SK-N-SH (cell line): ENCODE measurements at places on chromosomes 2 and 18.

DNA sequence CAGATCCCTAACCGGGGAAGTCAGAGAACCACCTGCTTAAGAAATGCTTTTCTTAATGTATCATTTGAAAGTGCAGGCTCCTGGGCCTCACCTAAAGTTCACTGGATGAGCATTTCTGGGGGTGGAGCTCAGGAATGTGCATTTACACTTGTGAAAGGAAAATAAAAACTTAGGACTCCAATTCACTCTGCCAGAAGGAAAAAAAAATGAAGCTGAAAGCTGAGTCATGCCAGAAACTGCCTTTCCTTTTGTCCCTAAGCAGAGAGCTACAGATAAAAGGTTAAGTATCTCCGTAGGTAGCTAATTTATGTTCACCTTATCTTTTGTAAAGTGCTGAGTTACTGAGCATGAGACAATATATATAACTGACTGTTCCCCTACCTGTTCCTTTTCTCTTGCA lies 229.5 kb upstream of the MEX3C start:
- no peak for DNase-seq

GRCh38 chr2:27018142-27018541 lies 14.6 kb upstream of the TMEM214 start:
- no peak for DNase-seq

DNA sequence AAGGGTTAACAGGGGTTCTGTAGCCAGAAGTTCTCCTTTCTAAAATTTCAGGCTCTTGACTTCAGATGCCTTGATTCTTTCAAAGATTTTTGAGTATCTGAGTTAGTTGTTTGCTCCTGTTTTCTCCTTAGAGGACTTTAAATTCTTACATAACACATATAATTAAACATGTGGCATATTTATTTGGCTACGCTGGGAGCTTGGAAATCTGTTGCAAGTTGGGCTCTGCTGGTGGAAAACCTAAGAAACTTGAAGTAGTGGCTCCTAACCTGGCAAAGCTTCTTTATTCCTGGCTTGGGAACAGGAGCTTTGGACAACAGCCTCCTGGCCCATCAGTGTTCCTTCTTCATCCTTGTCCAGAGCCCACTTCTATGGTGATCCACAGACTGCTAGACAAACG lies 72.6 kb downstream of the VIT start:
- no peak for DNase-seq

GRCh38 chr2:120429586-120430500 lies 83.9 kb downstream of the INHBB start:
- no peak for DNase-seq

GRCh38 chr2:237194081-237194480 lies 108.4 kb downstream of the COPS8 start:
- no peak for DNase-seq

GRCh38 chr2:147177071-147177857 lies 667.6 kb upstream of the ACVR2A start:
- DNase-seq = no peak

DNA sequence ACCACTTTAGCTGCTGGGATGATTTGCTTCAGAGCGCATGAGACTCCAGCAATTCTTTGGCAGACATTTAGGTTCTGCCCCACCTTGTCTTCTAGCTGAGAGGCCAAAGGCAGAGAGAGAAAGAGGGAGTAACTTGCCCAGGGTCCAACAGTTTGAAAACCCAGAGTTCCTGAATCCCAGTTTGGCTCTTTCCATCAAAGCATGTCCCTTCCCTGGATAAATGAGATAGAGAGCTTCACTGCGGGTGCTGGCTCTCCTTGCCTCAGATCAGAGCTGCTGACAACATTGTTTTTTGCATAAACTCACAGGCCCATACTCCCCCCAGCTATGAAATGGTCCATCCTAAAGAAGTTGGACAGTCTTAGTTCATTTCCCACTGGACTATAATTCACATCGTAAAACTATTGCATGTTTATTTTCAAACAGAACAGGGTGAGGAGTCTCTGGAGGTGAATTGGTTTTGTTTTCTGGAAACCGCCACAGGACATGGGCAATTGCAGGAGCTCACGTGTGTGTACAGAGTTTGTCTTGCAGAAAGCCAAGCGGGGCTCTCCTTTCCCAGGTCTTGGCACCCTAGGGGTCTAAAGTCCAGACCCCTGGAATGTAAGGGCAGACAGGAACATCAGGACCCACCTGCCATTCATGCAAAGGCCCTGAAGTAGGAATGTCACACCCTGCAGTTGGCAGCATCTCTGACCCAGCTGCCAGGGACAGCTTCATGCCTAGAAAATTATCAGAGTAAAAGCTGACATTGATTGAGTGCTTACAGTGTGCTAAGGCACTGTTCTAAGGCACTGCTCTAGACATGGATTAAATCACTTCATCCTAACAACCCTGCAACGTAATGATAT lies 25.0 kb upstream of the SLC14A2 start:
- DNase-seq = no peak

GRCh38 chr18:68740966-68741365 lies 26.1 kb upstream of the TMX3 start:
- DNase-seq = no peak

DNA sequence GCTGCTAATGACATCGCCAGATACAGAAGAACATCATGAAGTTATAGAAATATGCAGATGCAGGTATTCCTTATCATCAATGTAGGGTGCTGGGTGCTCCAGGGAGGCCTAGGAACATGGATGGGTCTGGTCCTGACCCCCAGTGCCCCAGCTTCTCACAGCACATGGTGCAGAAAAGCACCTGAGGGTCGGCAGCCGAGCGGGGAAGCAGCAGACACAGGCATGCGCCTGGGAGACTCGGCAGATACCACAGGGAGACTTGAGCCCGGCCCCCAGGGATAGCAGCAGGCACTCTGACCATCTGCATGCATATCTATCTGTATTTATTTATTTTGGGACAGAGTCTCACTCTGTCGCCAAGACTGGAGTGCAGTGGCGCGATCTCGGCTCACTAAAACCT lies 43.2 kb downstream of the TMEM18 start:
- DNase-seq = no peak

DNA sequence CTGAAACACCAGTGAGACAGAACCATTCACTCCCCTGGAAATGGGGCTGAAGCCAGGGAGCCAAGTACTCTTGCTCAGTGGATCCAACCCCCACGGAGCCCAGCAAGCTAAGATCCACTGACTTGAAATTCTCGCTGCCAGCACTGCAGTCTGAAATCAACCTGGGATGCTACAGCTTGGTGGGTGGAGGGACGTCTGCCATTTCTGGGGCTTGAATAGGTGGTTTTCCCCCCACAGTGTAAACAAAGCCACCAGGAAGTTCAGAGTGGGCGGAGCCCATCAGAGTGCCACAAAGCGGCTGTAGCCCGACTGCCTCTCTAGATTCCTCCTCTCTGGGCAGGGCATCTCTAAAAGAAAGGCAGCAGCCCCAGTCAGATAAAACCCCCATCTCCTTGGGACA lies 292.8 kb downstream of the LNPK start:
- no peak for DNase-seq

DNA sequence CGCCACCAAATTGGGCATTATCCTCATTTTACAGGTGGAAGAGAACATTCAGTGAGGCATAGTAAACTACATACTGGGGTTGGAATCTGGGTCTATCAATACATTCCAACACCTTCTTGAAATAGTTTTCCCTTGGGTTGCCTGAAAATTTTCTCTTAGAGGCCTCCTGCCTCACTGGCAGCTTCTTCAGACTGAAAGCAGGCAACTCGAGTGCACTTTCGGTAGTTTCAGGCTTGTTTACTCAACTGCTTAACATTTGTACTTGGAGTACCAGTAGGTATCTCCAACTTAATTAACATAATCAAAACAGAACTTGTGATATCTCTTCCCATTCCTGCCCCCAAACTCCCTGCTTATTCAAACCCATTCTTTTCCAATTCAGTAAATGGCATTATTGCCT lies 36.2 kb upstream of the C2orf74 start:
- DNase-seq = no peak

DNA sequence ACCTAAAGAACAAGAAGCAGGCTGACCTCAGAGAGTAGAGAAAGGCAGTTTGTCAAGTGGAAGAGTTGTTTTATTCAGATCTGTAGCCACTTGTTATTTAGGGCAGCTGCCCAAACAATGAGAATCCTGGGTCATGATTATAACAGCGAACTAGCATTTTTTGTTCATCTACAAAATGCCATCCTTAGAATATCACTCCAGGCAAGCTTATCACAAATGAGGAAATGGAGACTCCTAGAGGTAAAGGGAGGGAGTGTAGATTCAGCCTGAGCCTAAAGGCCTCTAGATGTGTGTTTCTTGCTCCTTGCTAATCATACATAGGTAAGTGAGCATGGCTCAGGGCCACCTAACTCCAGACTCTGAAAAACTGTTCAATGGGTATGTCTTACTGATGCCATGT lies 126.1 kb downstream of the HNMT start:
- peak; percentile 34 for DNase-seq

DNA sequence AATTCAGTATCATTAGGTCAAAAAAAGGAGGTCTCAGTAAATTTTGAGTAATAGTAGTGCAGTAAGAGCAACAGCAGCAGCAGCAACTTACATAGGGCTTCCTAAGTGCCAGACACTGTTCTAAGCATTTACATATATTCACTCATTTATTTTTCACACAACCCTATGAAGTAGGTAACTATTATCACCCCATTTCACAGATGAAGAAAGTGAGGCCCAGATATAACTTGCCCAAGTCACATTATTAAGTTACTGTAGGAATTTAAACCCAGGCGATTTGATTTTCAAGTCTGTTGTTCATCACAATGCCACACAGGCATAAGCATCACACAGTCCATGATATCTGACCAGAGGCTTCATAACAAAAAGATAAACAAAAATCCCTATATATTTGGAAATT lies 90.2 kb upstream of the DTNB start:
- no peak for DNase-seq

DNA sequence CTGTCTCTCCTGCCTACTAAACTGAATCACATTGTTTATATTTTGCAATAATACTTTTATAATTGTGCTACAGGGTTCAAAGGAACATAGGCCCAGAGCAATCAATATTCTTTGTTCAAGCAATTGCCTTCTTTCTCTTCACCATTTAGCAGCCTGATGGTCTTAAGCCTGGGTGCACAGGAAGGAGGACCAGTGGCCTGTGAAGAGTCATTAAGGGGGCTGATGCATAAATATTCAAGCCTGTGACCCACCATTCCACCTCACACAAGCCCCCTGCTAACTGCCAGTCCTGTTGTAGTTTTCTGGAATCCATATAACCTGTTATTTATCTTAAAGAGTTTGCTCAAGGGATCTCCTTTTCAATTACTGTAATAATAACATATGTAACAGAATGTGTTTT lies 56.0 kb downstream of the ABCA12 start:
- no peak for DNase-seq

GRCh38 chr2:199716807-199717586 lies 134.0 kb downstream of the FTCDNL1 start:
- no peak for DNase-seq

GRCh38 chr2:127437781-127438726 lies 19.8 kb downstream of the PROC start:
- no peak for DNase-seq

- peak; percentile 35 for DNase-seq
These were observed 206.0 kb downstream of the AGPS start for GRCh38 chr2:177598326-177599138.

- no peak for DNase-seq
These were observed 21.1 kb upstream of the RALBP1 start for GRCh38 chr18:9454061-9454703.

GRCh38 chr2:207163053-207163755 lies 2.5 kb downstream of the KLF7 start:
- DNase-seq = no peak

GRCh38 chr2:46544581-46544980 lies 65.2 kb downstream of the TMEM247 start:
- no peak for DNase-seq

DNA sequence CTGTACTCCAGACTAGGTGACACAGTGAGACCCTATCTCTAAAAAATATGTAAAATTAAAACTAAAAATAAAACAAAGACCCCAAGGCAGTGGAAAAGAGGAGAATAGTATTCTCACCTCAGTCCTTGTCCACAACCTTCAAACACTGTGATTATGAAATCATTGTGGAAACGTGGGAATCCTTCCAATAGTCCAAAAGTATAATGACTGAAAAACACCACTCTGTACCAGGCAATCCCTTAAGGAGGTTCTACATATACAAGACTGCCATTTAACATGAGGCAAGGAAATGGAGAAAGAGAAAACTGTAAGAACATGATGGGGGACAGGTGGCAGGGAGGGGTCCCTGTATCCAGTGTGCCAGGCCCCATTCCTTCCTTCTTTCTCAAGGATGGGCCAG lies 66.1 kb downstream of the ACVR1 start:
- DNase-seq = no peak

DNA sequence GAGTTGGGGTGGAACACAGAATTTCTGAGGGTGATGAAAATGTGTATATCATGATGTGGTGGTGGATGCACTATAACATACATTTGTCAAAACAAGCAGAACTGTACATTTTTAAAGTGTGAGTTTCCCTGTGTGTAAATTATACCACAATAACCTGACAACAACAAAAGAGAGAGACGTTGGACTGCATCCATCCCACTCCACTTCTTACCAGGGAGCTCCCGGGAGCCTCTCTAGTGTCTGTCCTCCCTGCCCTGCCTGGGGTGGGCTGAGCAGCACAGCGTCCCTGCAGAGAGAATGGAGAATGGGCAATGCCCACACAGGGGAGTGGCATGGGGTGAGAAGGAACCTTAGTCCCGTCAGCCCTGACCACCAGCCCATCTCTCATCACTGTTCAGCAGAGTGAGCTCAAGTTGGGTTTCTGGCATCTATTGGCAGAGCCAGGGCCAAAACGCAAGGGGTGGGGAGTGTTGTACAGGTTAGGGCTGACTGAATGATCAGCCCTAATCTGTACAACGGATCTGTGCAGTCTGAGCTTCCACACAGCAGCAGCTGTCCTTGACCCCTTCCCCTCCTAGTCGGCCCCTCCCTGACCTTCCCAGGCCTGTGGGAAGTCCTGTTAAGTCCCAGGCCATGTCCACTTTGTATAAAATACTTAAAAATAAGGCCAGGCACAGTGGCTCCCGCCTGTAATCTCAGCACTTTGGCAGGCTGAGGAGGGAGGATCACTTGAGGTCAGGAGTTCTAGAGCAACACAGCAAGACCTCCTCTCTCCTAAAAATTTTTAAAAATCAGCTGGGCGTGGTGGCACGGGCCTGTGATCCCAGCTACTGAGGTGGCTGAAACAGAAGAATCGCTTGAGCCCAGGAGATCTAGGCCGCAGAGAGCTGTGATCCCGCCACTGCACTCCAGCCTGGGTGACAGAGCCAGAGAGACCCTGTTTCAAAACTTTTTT lies 3.3 kb upstream of the PROC start:
- no peak for DNase-seq

GRCh38 chr2:239822146-239822831 lies 202.9 kb downstream of the NDUFA10 start:
- no peak for DNase-seq

- DNase-seq = peak; percentile 92
These were observed 3.5 kb upstream of the NEUROD1 start for GRCh38 chr2:181683518-181684453.

GRCh38 chr2:180050246-180050645 lies 43.1 kb upstream of the CWC22 start:
- no peak for DNase-seq

- no peak for DNase-seq
These were observed 97.6 kb downstream of the NDUFA10 start for GRCh38 chr2:239927424-239927981.
